ENCODE measurements at places on chromosomes 12 and 14.

GRCh38 chr12:111570084-111570961 is 28.8 kb downstream of the ATXN2 start:
- DNase-seq = no peak

- DNase-seq = no peak
These were observed 119.9 kb downstream of the PHETA1 start for GRCh38 chr12:111249018-111249370.

DNA sequence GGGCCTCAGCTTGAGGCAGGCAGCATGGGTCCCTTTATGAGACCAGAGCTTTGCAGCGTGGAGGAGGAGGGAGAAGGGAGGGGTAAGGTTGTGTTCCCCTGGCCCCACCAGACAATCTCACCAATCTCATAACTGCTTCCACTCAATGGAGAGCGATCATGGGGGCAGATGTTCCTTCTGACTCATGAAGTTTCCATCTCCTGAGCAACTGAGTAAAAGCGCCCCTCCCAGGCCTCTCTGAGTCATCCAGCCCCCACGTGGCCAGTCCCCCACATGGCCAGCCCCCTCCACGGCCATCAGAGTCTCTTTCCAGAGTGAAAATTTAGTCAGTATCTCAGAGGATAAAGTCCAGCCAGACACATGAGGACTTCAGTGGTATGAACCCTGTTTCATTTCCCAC is 39.2 kb upstream of the PLXNC1 start:
- no peak for DNase-seq

- DNase-seq = no peak
These were observed 184.6 kb downstream of the NPAS3 start for GRCh38 chr14:33123281-33123680.

DNA sequence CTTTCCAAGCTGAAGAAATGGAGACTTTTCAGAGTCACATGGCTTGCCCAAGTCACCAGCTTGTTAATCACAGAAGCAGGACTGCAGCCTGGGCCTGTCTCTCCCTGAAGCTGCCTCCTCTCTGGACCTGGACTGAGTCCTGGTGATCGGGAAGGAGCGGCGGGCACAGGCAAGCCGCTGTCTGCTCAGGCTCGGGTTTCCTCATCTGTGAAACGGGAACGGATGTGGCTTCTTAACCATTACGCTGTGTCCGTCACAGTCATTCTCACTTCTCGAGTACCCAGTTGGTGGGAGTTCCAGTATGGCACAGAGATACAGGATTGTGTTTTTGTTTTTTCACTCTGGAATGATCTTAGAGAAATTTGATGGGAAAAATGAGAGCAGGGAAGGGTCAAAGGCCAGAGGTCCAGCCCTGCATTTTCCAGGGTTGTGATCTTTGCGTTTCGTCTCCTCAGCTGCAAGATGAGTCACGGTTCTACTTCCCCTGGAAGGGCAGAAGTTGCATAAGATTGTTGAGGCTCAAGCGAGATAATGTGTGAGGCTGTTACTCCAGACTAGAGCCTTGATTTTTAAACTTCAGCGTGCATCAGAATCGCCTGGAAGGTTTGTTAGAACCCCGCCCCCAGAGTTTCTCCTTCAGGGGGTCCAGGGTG is 7.6 kb upstream of the LRTM2 start:
- DNase-seq = no peak

GRCh38 chr12:107622001-107622400 is 63.6 kb upstream of the PWP1 start:
- no peak for DNase-seq

GRCh38 chr14:27672047-27672446 is 1074.2 kb upstream of the NOVA1 start:
- DNase-seq = no peak

DNA sequence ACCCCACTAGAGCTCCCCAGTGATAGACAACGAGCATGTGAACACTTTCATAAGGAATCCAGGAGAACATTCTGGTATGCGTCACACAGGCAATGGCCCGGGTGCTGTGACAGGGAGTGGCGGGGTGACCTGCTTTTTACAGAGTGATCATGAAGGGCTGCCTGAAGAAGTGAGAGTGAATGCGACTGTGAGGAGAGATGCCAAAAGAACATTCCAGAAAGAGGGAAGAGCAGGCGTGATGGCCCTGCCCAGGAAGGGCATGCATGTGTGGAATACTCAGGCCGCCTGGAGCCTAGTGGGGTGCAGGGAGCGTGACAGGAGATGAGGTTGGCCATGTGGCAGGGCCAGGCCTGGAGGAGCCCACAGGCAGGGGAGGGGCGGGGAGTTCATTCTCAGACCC is 53.8 kb downstream of the FZD10 start:
- DNase-seq = no peak

DNA sequence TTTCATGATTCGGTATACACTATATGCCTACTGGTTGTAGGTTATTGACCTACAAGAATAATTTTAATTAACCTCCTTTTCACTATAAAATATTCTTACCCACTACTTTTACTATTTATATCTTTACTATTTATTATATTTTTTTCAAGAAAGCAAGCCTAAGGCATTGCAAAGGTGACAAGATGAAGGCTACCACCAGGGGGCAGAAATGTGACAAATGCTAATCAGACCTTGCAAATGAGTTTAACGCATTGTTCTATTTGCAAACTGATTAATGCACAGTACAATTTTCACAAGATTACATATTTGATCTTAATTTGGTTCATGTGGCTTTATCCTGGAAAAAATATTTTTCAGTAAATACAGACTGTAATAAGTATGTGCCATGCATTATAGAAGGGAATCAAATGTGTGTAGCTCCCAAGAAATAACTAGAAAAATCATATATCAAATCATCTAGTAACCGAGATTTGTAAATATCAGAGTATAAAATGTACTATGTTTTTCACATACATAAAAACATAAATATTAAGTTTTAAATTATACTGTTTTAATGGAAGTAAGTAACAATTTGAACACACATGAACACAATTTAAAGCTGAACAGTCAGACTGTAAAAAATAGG is 107.0 kb downstream of the ADAMTS20 start:
- no peak for DNase-seq
